ENCODE measurements at places on chromosomes 5 and 9.

DNA sequence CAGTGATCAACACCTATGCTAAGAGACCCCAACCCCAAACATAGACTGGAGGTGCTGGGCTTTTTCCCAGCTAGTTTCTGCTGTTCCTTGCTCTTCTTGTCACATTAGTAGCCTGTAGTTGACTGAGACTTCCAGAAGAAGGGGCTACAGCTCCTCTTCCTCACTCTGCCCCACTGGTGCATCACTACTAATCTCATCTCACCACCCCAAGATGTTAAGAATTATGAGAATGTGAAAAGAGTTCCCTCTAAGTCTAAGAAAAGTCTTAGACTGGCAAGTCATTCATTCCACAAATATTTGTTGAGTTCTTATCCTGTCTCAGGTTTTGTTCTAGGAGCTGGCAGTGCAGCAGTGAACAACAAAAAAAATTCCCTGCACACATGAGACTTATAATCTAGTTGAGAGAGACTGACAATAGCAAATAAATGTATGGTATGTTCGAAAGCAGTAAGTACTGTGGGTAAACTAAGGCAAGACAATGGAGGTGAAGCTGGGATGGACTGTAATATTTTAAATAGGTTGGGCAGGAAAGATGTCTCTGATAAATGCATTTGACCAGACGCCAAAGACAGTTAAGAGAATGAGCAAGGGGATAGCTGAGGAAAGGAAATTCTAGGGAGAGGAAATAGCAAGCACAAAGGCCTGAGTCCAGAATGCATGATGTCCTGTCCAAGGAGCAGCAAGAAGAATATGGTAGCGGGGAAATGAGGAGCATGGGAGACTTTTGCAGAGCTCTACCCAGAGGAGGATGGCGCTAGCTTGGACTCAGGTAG is 92.3 kb downstream of the PTCD2 start:
- DNase-seq = no peak

DNA sequence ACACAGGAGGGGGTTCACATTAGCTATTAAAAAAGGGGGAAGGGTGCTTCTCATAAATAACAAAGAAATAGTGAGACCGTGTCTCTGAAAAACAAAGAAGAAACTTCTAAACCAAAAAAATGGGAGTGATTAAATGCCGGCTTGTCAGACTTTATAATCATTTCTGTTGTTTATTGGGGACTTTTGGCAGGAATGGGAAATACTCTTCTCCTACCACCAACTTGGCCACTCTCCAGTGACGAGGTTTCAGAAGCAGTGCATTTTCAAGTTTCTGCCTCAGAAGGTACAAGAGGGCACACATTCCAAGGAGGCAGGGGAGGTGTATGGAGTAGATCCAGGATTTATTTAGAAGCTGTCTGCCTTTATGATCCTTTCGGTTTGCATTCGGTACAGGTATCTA is 46.2 kb downstream of the LIX1 start:
- no peak for DNase-seq

DNA sequence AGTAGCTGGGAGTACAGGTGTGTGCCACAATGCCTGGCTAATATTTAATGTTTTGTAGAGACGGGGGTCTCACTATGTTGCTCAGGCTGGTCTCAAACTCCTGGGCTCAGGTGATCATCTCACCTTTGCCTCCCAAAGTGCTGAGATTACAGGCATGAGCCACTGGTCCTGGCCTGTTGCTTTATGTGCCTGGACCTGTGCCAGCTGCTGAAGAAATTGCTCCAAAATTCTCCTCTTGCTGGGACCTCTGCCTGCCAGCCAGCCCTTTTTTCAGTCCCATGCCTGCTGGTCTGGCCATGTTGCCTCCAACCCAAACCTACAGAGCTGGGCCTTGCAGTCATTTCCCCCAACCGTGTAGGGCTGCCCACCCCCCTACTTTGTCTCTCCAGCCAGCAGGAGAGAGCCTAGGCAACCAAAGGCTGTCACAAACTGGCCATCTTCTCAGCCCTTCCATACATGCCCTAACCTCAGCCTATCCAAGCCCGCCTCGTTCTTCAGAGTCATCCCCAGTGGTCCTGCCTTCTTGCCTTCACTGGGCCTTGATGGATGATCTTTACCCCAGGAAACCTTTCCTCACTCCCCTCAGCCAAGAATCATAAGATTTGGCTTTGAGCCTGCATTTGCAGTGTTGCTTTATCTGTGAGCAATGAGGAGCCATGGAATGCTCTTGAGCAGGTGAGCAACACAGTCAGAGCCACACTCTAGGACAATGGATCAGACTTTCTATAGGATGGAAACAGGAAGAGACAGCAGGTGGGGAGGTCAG is 27.4 kb upstream of the SYNPO start:
- no peak for DNase-seq

DNA sequence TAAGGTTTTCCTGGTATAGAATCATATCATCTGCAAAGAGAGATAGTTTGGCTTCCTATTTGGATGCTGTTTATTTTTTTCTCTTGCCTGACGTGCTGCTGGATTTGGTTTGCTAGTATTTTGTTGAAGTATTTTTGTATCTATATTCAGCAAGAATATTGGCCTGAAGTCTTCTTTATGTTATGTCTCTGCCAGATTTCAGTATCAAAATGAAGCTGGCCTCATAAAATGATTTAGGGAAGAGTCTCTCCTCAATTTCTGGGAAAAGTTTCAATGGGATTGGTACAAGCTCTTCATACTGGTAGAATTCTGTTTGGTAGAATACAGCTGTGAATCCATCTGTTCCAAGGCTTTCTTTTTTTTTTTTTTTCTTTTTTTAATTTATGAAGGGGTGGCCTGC is 799.0 kb upstream of the TYRP1 start:
- DNase-seq = no peak

DNA sequence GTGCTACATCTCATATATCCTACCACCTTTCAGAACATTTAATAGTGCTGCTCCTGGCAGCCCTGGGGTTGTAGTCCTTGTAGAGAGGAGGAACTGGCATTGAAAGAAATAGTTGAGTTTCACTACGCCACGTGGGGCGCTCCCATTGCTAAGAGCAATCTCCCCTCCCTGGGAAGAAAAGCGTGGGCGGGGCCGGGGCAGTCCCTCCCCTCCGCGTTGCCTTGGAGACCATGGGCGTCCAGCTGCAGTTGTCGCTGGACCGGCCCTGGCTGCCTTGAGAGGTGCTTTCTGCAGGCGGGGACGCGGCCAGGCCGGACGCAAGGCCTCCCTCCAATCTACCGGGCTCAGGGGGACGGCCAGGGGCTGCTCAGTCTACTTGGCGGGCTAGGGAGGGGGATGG is 368 bp upstream of the CCDC180 start:
- DNase-seq = no peak

GRCh38 chr9:36470643-36471290 is 70.7 kb upstream of the RNF38 start:
- peak; percentile 65 for DNase-seq

- DNase-seq = no peak
Observed at GRCh38 chr5:14353726-14354474, 210.8 kb downstream of the TRIO start.

DNA sequence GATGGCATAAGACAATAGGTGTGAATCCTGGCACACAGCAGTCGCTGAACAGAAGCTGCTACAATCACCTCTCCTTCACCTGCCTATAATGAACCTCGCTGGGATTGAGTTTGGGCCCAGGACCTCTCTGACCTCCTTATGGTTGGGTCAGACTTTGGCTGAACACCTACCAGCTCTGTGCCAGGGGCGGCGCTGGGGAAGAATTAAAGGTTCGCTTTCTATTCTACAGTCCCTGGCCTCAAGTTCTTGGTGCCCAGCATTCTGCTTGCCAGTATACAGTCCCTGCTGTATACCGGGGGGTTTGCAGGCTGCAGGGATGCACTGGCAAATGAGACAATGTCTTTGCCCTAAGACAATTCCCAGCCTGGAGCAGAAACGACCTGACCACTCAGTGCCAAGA is 895 bp upstream of the STRBP start:
- DNase-seq = no peak

- DNase-seq = no peak
Observed at GRCh38 chr9:81557452-81558090, 131.8 kb downstream of the TLE1 start.

GRCh38 chr5:55411876-55412275 is 104.1 kb downstream of the MTREX start:
- no peak for DNase-seq

GRCh38 chr9:14424983-14425382 is 111.0 kb upstream of the NFIB start:
- DNase-seq = no peak

DNA sequence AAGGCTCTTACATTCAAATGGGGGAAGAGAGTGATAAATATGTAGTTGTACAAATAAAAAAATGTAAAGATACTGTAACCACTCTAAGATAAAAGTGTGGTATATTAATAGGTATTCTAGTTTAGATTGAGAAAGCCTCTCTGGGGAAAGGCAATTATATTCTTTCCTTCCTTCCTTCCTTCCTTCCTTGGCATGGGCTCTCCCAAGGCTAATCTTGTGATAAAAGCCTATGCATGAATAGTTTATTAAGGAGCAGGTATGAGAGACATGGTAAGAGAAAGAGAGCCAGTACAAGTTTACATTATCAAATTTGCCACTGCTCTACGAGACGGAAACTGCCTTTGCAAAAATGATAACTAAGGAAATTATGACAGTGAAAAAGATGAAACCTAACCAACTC is 588.8 kb downstream of the PRELID2 start:
- no peak for DNase-seq

- DNase-seq = no peak
Observed at GRCh38 chr5:173909199-173909598, 21.1 kb downstream of the CPEB4 start.

DNA sequence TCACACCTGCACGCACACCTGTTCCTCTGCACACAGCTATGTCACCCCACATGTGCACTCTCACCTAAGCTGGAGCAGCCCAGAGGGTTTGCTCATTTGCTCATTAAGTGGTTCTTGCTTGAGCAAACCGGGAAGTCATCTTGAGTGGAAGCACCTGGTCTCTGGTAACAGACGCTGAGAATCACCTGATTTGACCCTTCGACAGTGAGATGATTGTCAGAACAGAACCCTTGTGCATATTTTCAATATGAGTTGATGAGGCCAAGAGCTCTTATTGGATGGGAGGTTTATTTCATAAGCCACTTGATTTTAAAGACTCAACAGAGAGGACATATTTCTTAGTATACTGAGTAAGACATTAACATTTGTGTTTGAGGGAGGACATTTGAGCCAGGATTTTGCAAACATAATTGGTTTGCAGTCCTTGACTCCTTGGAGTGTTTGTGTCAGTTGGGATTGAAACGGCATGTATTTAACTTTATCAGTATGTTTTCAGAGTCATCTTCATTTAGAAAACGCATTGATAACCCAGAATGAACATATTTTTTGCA is 22.1 kb upstream of the LPCAT1 start:
- DNase-seq = no peak

GRCh38 chr5:129511291-129511690 is 51.2 kb downstream of the ADAMTS19 start:
- DNase-seq = no peak

DNA sequence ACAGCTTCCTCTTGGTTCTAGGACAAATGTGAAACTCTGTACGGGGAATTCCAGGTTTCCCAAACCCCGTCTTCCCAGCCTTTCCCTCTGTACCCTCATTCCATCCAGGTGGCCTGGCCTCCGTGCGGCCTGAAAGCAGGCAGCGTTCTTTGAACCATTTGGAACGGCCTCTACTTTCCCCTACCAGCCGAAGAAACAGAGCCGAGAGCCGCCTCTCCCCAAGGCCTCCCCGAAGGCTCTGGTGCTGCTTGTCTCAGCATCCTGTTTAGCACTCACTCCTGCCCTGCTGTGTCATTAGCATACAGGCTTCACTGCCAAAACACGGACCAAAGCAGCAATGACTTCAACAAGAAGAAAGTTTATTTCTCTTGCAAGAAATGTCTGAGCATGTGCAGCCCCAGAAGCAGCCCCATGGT is 137.7 kb downstream of the HSD17B3 start:
- no peak for DNase-seq

Measured in CD4-positive, alpha-beta T cell treated with Interleukin-6 at 100 ng/mL for 8 hours (primary cell).